A549 treated with DMSO at 1 μM for 4 hours (cell line): ENCODE measurements at places on chromosomes 11 and 22. TPM values are rescaled to one million over a fixed set of nuclear protein-coding genes. Genes with fewer than 3 reads are reported as not detected.

The SLC6A5 gene
- not detected in 5 replicates for total RNA-seq

The HPX gene
- 0.32 to 1.4 TPM (median 0.49 TPM) in 5 replicates for total RNA-seq

The CYTH4 gene
- total RNA-seq = 0.53 to 1.2 TPM (median 0.99 TPM) in 5 replicates

The HEPN1 gene
- not detected in 5 replicates for total RNA-seq

The C11orf91 gene
- 0.35 to 1.6 TPM (median 1.0 TPM) in 5 replicates for total RNA-seq

The PATE2 gene
- total RNA-seq = not detected in 5 replicates
